ENCODE measurements at places on chromosomes 16 and 17. TPM values are rescaled to one million over a fixed set of nuclear protein-coding genes. Genes with fewer than 3 reads are reported as not detected.
A peak's percentile ranks its signal among the peaks of the same experiment; 100 is the strongest.

GRCh38 chr17:58556833-58557250, 42.4 kb upstream of the MTMR4 start:
- H3K27ac ChIP-seq = no peak overlapping the region
- no peaks in the 10 kb centered on the region for H3K4me1 ChIP-seq
- H3K27me3 ChIP-seq = no peaks in the 10 kb centered on the region
- H3K36me3 ChIP-seq = no peaks in the 10 kb centered on the region
- H3K4me3 ChIP-seq = no peak overlapping the region

- no peak overlapping the region for H3K27ac ChIP-seq
- DNase-seq = no peak
- no peak overlapping the region for H3K4me3 ChIP-seq
- peaks cover 7% of the 10 kb centered on the region for H3K27me3 ChIP-seq
- H3K36me3 ChIP-seq = no peaks in the 10 kb centered on the region
Observed at GRCh38 chr17:81030741-81031565, 4.0 kb upstream of the BAIAP2 start.

DNA sequence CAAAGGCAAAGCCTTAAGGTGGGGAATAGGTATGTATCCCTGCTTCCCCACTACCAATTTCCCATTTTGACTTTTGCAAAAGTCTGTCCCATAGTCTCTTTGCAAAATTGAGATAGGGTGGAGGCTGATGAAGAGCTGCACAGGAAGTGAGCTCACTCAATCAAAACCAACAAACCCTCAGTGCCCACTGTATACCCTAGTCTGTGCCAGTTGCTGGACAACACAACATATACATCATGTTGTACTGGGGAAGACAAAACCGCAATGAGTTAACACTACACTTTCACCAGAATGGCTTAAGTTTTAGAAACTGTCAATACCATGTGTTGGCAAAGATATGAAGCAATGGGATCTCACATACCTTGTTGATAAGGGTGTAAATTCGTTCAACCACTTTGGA, 40.4 kb upstream of the AXIN2 start:
- no peak overlapping the region for H3K27ac ChIP-seq
- DNase-seq = no peak
- no peaks in the 10 kb centered on the region for H3K36me3 ChIP-seq
- no peak overlapping the region for H3K4me3 ChIP-seq
- no peaks in the 10 kb centered on the region for H3K27me3 ChIP-seq
- no peaks in the 10 kb centered on the region for H3K4me1 ChIP-seq

DNA sequence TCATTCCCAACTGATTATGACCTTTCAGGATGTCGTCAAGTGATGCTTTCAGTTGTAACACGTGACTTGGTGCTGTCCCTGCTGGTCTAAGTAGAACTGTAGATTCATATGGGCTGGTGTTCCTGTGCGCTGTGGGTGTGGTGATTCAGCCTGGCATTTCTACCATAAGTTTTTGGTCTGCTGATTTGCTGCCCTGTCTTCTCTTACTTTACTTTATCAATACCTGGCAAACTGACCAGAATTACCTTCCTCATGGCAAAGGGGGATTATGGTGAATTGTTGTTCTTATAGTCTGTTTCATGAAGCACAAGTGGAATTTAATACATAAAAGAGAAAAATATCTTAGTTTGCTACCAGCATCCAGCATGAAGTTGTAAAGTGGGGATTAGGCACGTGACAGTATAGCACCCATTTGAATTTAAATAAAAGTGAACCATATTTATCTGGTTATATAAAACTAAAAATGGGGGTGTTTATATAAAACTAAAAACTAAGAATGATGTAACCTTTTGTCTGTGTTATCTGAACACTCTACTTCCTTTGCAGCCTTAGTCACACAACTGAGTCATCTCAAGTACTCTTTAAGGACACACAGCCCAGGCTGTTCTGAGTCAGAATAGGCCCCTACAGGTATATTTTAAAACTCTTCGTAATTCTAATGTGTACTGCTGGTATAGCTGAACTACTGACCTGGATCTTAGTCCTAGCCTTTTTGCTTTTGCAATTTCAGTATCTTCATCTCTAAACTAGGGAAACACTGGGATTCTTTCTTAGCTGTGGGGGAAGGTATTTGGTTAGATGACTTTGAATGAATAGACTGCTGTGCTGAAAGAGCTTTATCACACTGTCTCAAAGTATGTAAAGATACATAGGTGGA, 28.3 kb downstream of the TTC19 start:
- peak; percentile 29 for DNase-seq
- H3K36me3 ChIP-seq = no peaks in the 10 kb centered on the region
- H3K27me3 ChIP-seq = no peaks in the 10 kb centered on the region
- no peak overlapping the region for H3K4me3 ChIP-seq

GRCh38 chr16:28130099-28131088, 66.9 kb upstream of the GSG1L start:
- no peaks in the 10 kb centered on the region for H3K27me3 ChIP-seq
- no peak for DNase-seq
- H3K27ac ChIP-seq = peak overlapping the region; percentile 60
- no peak overlapping the region for H3K4me3 ChIP-seq
- peaks cover 5% of the 10 kb centered on the region for H3K4me1 ChIP-seq

The ARL6IP1 gene
- total RNA-seq = 69.1 TPM

The PARD6A gene
- total RNA-seq = not detected

The CDIP1 gene
- total RNA-seq = 40.6 TPM

The MGAT5B gene
- 0.59 TPM for total RNA-seq
